ENCODE measurements at places on chromosomes 12 and 14. TPM values are rescaled to one million over a fixed set of nuclear protein-coding genes. Genes with fewer than 3 reads are reported as not detected.

GRCh38 chr14:101780887-101781239 lies 19.4 kb downstream of the PPP2R5C start:
- no peak for DNase-seq
- H3K4me1 ChIP-seq: peaks cover 20% of the 10 kb centered on the region
- H3K27ac ChIP-seq: no peak overlapping the region
- H3K36me3 ChIP-seq: peaks cover 15% of the 10 kb centered on the region

GRCh38 chr12:59652130-59652529 lies 56.3 kb downstream of the SLC16A7 start:
- no peaks in the 10 kb centered on the region for H3K36me3 ChIP-seq
- no peak for DNase-seq
- no peak overlapping the region for H3K27ac ChIP-seq

DNA sequence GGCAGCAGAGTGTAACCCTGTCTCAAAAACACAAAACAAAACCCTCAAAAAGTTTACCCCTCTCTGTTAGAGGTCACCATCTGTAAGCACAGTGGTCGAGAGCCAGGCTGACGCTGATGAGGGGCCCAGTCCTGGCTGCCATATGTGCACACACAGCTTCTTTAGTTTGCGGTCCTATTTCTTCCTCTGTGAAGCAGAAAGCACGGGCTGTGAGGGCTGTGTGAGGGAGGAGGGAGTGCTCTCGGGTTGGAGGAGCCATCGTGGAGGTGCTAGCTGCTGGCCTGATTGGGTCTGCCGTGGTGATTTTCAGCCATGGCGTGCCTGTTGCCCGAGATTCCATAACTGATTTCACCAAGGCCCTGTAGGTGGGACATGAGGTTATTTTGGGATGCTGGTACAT lies 3.5 kb downstream of the ULK1 start:
- peak overlapping the region; percentile 68 for H3K4me3 ChIP-seq
- H3K4me1 ChIP-seq: peaks cover 17% of the 10 kb centered on the region
- no peak for DNase-seq
- H3K27ac ChIP-seq: peak overlapping the region; percentile 87
- peaks cover 10% of the 10 kb centered on the region for H3K27me3 ChIP-seq

DNA sequence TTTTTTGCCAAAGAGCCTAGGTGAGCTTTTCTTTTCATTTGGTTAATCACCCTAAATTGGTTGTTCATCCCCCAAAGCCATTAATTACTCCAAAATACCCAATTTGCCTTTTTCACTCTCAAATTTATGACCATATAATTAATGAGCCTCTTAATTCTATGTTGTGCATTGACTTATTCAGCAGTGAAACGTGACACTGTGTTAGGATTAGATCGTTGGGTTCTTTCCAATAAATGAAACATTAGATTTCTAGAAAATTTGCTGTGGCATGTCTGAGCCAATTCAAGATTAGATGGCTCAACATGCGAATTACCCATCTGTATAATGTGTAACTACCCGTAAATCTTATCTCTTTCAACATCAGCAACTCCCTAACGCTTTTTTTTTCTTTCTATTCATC lies 273.4 kb downstream of the BMP4 start:
- no peak overlapping the region for H3K27ac ChIP-seq
- H3K4me3 ChIP-seq: no peak overlapping the region
- DNase-seq: no peak
- no peaks in the 10 kb centered on the region for H3K4me1 ChIP-seq
- no peaks in the 10 kb centered on the region for H3K36me3 ChIP-seq

DNA sequence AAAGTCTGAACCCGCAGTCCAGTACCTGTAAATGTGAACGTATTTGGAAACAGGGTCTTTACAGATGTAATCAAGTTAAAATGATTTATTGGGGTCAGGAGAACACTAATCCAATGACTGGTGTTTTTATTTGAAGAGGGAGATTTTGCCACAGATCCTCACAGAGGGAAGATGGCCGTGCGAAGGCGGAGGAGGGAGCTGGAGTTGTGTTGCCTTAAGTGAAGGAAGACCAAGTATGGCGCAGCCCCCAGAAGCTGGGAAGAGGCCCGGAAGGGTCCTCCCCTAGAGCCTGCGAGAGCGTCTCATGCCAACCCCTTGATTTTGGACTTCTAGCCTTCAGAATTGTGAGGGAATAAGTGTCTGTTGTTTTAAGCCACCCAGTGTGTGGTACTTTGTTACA lies 102.8 kb upstream of the NUDT4 start:
- no peaks in the 10 kb centered on the region for H3K27me3 ChIP-seq
- H3K4me3 ChIP-seq: no peak overlapping the region

- no peak overlapping the region for H3K27ac ChIP-seq
- no peak for DNase-seq
These were observed 41.7 kb downstream of the LARP4 start for GRCh38 chr12:50442178-50442908.

DNA sequence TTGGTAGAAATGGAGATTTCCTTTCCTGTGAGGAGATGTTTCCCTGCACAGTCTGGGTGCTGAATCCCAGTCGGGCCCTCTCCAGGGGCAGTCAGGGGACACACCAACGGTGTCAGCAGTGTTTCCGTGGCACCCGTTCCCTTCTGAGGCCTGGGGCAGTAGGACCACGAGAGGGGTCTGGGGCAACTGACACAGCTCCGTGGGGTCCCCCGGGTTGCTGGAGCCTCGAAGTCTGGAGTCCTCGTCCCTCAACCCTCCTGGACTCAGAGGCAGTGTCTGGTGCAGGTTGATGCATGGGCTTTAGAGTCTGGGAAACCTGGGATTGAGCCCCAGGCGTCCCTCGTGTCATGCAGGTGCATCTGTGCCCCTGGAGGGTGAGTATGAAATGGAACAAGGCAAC lies 327.3 kb downstream of the ADGRD1 start:
- H3K4me3 ChIP-seq: no peak overlapping the region
- H3K27ac ChIP-seq: no peak overlapping the region
- H3K27me3 ChIP-seq: peaks cover 9% of the 10 kb centered on the region
- no peaks in the 10 kb centered on the region for H3K36me3 ChIP-seq

GRCh38 chr12:38110026-38110699 lies 206.4 kb upstream of the ALG10B start:
- no peaks in the 10 kb centered on the region for H3K4me1 ChIP-seq
- no peak overlapping the region for H3K4me3 ChIP-seq
- H3K36me3 ChIP-seq: peaks cover 5% of the 10 kb centered on the region
- no peak for DNase-seq

- no peaks in the 10 kb centered on the region for H3K27me3 ChIP-seq
- H3K4me3 ChIP-seq: no peak overlapping the region
- DNase-seq: no peak
- H3K4me1 ChIP-seq: no peaks in the 10 kb centered on the region
- no peak overlapping the region for H3K27ac ChIP-seq
These were observed 4.5 kb upstream of the GUCY2C start for GRCh38 chr12:14700935-14701334.

DNA sequence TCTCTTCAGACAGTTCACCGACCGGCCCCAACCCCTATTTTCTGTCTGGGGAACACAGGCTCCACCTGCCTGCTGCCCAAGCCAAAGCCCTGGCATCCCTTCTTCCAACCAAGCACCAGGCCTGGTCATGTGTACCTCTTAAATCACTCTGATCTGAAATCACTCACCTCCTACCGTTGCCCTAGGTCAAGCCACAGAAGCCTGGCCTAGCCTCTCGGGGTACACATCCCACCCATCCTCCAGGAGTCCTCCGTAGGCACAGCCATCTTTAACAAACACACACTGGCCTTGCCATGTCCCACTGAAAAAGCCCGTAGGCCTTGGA lies 81.8 kb downstream of the IRF2BPL start:
- H3K27ac ChIP-seq: peak overlapping the region; percentile 92
- DNase-seq: no peak
- peaks cover 36% of the 10 kb centered on the region for H3K4me1 ChIP-seq
- H3K36me3 ChIP-seq: no peaks in the 10 kb centered on the region
- peak overlapping the region; percentile 2 for H3K4me3 ChIP-seq

- no peak overlapping the region for H3K4me3 ChIP-seq
- H3K4me1 ChIP-seq: no peaks in the 10 kb centered on the region
- peaks cover 3% of the 10 kb centered on the region for H3K27me3 ChIP-seq
- peaks cover 5% of the 10 kb centered on the region for H3K36me3 ChIP-seq
These were observed 521.9 kb upstream of the TBX3 start for GRCh38 chr12:115205755-115206308.

GRCh38 chr12:93002293-93003054 lies 73.4 kb upstream of the EEA1 start:
- H3K27me3 ChIP-seq: no peaks in the 10 kb centered on the region
- H3K4me3 ChIP-seq: no peak overlapping the region
- no peaks in the 10 kb centered on the region for H3K36me3 ChIP-seq
- H3K4me1 ChIP-seq: no peaks in the 10 kb centered on the region
- H3K27ac ChIP-seq: no peak overlapping the region

DNA sequence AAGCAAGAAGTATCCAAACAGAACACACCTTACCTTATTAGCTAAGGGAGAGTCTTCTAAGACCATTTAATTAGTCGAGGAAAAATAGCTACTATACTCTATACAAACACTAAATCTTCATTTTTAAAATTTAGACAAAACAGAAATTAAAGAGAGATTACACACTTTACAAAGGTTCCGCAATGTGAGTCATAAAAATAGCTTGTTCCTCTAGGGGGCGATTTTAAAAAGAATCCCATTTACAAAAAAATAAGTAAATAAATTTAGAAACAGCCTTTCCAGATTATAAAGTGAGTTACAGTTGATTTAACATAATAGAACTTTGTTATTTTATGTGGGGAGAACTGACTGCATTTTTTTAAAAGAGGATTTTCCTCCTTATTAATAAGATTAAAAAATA lies 201.6 kb downstream of the PAX9 start:
- H3K27me3 ChIP-seq: peaks cover 3% of the 10 kb centered on the region
- no peak for DNase-seq
- no peaks in the 10 kb centered on the region for H3K4me1 ChIP-seq

DNA sequence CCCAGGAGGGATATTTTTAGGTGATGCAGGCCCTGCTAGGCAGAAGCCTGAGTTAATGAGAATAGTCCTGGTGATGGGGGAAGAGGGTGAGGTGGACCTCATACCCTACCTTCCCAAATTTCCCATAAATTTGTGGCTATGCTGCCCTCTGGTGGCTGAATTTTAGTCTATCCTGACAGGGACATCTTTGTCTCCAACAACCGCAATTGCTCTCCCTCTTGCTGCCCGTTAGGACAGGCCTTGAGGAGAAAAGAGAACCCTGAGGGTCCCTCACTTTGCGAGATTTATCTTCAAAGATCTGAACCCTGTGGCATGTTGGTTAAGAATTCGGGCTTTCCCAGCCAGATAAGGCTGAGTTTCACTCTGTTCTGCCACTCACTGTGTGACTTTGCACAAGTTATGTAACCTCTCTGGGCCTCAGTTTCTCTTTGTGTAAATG lies 9.8 kb upstream of the ZNF385A start:
- H3K27ac ChIP-seq: peak overlapping the region; percentile 77
- H3K36me3 ChIP-seq: no peaks in the 10 kb centered on the region
- H3K27me3 ChIP-seq: peaks cover 5% of the 10 kb centered on the region
- peak; percentile 71 for DNase-seq
- H3K4me3 ChIP-seq: peak overlapping the region; percentile 65

GRCh38 chr14:78010688-78011087 lies 159.5 kb upstream of the NRXN3 start:
- no peaks in the 10 kb centered on the region for H3K36me3 ChIP-seq
- peaks cover 2% of the 10 kb centered on the region for H3K27me3 ChIP-seq
- DNase-seq: no peak
- H3K4me1 ChIP-seq: no peaks in the 10 kb centered on the region
- no peak overlapping the region for H3K4me3 ChIP-seq
- H3K27ac ChIP-seq: no peak overlapping the region

DNA sequence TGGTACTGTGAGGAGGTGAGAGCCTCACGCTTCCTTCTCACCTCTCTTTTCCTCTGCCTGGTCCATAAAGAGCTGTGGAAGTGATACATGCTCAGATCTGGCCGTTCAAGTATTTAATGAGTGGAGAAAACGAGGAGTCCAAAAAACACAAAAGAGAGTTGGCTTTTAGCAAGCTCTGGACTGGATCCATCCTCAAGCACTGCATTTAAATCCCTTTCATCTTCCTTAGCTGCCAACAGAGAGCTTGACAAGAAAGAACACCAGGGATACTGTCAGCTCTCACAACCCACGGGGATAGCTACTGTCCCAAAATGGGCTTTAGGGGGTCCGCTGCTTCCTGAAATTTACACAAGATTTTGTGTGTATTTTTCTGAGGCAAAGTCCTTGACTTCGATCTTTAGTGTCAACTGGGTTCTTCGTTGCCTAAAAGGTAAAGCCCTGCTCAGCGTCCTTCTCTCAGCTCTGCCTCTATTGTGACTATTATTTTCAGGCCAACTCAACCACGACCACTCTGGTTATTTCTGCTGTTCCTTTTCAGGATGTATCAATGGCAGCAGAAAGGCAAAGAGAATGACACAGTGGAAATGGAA lies 120.9 kb downstream of the TMTC1 start:
- no peaks in the 10 kb centered on the region for H3K4me1 ChIP-seq
- no peaks in the 10 kb centered on the region for H3K27me3 ChIP-seq
- H3K27ac ChIP-seq: no peak overlapping the region
- no peak for DNase-seq
- H3K36me3 ChIP-seq: no peaks in the 10 kb centered on the region

DNA sequence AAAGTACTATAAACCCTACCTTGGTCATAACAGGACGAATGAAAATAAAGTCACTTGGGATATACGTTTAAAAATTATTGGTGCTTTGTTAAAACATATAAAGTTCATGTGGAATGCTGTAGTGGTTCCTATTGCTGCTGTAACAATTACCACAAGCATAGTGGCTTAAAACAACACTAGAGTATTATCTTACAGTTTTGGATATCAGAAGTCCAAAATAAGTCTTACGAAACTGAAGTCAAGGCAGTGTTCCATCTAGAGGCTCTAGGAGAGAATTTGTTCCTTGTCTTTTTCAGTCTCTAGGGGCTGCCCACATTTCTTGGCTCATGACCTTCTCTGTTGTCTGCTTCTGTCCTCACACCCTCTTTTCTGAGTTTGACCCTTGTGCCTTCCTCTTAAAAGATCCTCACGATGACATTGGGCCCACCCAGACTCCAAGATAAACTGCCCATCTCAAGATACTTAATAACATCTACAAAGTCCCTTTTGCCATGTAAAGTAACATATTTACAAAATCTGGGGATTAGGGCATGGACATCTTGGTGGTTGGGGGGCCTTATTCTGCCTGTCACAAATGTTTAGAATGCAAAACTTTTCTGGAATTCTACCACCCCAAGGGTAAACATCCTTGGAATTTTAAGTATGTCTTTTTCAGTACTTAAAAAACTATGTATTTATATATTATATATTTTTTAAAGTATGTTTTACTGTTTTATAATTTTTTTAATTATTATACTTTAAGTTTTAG lies 178.1 kb downstream of the ETNK1 start:
- no peak for DNase-seq
- no peak overlapping the region for H3K4me3 ChIP-seq
- H3K27ac ChIP-seq: no peak overlapping the region
- no peaks in the 10 kb centered on the region for H3K27me3 ChIP-seq
- no peaks in the 10 kb centered on the region for H3K4me1 ChIP-seq

TCP11L2 gene
- total RNA-seq: 17.1 TPM

PLBD1 gene
- 0.32 TPM for total RNA-seq

ESPL1 gene
- 5.1 TPM for total RNA-seq

CPM gene
- total RNA-seq: not detected

KRT2 gene
- not detected for total RNA-seq

IGFBP6 gene
- not detected for total RNA-seq
